ENCODE measurements at places on chromosomes 13 and 19.

DNA sequence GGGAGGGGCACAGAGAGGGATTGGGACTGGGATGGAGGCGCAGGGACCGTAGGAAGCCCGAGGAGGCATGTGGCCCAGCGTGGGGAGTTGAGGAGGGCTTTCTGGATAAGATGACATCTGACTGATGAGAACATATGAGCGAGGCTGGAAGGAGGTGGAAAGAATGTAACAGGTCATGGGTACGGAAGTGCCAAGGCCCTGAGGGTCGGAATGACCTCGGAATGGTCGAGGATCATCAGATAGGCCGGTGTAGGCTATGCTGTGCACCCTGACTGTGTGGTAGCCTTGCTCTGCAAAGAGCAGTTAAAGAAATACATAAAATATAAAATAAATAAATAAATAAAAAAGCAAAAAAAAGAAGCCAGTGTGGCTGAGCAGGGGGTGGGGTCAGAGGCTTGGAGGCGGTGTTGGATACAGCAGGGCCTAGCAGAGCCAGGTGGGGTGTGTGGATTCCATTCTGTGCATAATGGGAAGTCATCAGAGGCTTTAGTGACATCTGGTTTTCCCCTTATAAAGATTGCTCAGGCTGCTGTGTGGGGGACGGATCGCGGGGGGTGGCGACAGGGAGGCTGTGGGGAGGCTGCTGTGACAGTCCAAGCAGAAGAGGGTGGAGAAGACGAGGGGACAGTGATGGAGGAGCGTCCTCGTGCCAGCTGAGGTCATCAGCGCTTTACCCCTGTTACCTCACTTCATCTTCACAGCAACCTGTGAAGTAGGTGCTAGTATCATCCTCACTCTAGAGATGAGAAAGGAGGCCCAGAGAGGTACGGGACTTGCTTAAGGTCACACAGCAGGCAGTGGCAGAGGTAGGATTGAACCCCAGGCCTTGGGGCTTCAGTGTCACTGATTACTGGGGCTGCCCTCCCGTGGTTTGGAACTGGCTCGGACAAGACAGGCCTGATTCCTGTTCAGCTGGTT lies 5.0 kb downstream of the PAK4 start:
- DNase-seq = no peak

GRCh38 chr13:99383946-99384345 lies 76.7 kb upstream of the GPR183 start:
- peak; percentile 50 for DNase-seq

DNA sequence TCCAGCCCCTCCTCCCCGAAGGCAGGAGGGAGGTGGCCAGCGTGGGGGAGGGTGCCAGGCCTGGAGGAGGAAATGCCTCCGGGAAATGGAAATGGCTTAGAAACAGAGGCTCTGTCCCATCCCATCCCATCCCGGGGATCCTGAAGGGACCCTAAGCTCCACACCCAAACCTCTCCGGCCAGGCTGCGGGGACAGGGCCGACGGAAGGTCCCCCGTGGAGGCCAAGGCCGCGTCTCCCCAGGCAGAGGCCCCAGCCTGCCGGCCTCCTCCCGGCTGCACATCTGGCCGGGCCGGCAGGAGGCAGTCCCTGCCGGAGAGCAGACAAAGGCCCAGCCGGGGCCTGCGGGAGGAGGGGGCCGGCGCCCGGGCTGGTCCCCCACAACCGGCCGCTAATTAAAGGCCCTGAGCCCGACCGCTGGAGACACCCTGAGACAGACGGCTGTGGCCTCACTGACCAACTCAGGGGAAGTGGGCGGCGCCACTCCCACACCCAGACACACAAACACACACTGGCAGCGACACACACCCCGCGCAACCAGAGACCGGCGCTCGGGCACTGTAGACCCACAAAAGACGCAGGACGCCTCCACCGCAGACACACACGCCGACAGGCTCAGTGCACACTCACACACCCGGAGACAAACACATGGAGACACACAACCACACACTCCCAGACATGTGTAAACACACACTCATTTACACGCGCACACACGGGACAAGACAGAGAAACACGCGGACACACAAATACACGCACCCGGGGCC lies 1.1 kb downstream of the ADAMTS10 start:
- DNase-seq = no peak

GRCh38 chr13:107865643-107866031 lies 349.7 kb downstream of the LIG4 start:
- no peak for DNase-seq

DNA sequence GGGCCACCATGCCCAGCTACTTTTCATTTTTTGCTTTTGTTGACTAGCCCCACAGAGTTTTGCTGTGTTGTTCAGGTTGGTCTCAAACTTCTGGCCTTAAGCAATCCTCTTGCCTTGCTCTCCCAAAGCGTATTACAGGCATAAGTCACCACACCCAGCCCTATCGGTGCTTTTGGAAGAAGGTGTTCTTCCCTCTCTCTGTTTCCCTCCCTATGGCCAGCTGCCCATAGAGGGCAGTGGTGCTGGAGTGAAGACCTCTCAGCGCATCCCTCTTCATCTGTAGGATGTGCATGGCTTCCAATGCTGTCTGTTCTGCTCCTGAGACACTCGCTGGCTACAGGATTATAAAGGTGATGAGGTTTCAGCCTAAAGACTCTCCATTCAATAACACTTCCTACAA lies 1.3 kb upstream of the CD22 start:
- no peak for DNase-seq

DNA sequence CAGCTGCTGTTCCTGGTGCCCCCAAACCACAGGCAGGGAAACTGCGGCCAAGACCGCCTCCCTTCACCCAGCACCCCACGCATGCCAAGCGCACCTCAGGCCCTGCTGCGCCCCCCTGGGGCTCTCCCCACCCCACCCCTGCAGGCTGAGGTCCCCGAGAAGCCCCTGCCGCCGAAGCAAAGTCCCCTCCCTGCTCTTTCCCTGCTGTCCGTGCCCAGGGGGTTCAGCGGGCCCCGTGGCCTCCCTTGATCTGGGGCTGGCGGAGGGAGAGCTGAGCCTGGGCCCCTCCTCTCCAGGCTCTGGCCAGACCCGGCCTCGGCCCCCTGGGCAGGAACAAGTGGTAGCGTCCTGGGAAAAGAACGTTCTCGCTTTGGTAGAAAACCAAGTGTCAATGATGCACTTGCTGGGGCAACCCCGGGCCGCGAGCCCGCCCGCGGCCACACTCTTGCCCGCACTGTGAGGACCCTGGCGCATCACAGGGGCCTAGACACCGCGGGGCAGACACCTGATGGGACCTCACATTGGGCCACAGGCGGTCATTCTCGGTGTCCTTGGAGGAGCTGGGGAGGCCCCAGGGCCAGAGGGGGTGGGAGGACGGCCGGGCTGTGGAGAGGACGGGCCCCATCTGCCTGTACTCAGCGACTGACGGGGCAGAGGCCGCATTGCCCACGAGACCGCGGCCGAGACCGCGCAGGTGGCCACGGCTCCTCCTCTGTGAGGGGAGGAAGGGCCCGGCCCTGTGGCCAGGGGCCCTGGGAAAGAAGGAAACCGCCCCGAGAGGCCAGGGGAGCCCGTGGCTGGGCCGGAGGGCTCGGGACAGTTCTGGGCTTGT lies 29.0 kb downstream of the GPX4 start:
- no peak for DNase-seq
